ENCODE measurements at places on chromosomes 3 and 15. TPM values are rescaled to one million over a fixed set of nuclear protein-coding genes. Genes with fewer than 3 reads are reported as not detected.

The SOX14 gene
- not detected for total RNA-seq

- DNase-seq, result no peak
These were observed 5.0 kb upstream of the ABHD2 start for GRCh38 chr15:89083246-89083645.

DNA sequence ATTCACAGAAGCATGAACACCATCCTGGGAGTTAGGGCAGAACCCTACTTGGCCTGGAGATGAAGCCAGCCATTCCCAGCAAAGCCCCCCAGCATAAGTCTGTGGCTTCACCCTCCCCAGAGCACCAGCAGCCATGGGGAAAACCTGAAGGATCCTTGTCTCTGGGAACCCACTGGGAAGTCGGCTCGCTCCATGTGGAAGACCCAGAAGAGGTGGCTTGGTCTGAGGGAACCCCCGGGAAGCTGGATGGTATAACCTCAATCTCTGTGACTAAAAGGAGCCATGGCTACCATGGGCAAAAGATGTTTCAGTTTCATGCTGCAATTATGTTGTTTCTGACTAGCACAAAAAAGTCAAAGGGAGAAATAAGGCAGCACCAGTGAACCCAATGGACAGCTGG, 11.8 kb upstream of the RPUSD3 start:
- no peak for DNase-seq

- DNase-seq, result no peak
These were observed 29.3 kb downstream of the EPHA6 start for GRCh38 chr3:96843505-96844203.

GRCh38 chr3:12948891-12949711, 107.7 kb upstream of the RPL32 start:
- DNase-seq, result no peak

DNA sequence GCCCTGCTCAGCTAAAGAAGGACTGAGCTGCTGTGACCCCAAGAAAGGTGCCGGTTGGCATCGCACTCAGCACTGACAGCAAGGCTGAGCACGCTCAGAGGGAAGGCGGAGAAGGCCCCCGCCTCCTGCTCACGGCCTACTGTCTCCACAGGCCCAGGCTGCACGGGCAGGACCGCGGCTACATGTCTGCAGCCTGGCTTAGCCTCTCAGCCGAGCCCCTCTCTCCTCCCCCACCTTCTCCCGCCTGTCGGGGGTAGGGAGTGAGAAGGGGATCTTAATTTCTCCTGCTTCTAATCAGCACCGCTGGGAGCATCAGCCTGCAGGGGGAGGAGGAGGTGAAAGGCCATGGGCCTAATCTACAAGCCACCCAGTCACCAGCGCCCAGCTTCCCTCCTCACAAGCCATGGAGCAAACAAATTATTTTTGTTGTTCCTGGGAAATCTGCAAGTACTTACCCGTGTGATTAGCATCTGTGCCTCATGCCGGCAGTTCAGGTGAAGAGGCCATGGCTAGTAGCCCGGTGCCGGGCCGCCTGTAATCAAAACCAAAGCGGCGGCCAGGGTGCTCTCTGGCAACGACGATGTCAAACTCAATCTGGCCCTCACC, 68.1 kb downstream of the EPHB3 start:
- DNase-seq, result no peak

DNA sequence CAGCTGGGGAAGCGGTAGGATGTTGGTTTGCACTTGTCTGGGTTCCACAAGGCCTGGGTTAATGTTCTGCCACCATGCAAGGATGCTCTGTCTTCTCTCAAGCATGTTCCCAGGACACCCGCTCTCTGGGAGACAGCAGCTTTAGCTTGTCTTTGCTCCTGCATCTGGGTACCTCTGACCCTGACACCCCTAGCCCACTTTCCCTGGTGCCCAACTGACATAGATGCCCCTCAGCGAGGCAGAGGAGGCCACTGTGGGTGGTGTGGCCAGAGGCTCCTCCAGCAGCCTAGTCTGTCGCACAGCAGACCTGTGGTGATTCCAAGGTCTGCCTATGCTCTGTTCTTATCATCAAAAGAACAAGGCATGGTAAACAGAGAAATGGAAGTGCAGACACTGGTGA, 83.6 kb upstream of the ALDH1L1 start:
- no peak for DNase-seq

DNA sequence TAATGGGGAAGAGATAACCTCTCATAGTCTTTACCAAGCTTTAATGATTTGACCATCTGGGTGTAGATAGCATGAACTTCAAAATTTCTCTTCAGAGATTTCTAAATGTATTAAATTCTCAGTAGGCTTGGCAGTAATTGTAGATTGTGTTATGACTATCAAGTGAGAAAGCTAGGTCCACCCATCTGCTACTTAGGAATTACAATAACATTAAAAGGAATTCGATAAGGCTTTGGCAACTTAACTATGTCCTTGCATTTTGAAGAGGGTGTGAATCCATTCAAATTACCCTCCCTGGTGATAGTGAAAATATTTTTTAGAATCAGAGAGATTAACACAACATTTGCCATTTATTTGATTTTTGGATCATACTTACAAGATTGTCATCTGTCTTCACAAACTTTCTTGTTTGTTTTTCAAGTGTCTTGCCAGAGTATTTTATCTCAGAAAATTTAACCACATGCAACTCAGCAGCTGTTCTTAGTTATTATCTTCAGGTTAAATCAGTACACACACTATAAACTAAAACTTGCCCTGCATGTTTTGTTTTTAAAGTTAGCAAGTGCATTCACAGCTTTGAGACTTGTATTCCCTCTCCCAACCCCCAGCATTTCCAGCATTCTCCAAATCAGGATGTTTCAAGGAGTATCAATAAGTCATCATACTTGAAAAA, 69.6 kb upstream of the COL8A1 start:
- DNase-seq, result no peak
